Stimulated activated CD4-positive, alpha-beta T cell treated with anti-CD3 and anti-CD28 coated beads, Interleukin-12 subunit alpha, Interleukin-12 subunit beta, amount 100 ng/mL, for 24 hours (primary cell): ENCODE measurements at places on chromosomes 6 and 20.

DNA sequence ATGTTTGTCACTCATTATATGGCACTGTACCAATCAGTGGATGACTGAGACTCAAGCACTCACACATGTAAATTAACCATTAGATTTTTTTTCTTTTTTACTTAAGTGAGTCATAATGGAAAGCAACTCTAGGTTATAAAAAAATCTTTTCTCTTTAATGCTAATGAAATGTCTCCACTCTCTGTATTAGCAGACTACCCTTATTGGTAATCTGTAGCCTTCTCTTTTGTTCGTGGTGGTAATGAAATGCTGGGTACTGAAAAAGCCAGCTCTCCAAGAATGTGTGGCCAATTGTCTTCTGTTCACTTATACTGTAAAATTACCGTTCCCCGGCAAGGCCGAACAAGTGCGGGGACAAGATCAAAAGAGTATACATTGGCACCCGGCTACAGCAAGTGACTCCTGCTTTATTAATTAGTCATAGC is 69.0 kb downstream of the AFG1L start:
- DNase-seq = no peak

DNA sequence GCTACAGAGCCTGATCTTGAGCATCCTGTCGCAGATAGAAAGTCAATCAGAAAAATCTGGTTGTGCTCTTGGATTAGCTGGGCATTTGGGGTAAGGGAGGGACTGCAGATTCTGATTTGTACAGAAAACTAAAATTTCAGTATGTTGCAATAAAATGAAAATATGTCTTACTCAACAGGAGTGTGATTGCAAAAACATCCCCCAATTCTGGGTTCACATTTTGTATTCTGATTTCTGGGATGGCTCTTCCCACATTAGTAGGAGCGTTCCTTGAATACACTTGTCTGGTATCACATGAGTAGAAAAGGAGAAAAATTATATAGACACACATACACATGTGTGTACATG is 40.5 kb downstream of the PANK2 start:
- no peak for DNase-seq

GRCh38 chr20:10863337-10864060 is 189.7 kb upstream of the JAG1 start:
- no peak for DNase-seq

GRCh38 chr20:24698189-24698588 is 228.8 kb downstream of the SYNDIG1 start:
- DNase-seq = no peak

DNA sequence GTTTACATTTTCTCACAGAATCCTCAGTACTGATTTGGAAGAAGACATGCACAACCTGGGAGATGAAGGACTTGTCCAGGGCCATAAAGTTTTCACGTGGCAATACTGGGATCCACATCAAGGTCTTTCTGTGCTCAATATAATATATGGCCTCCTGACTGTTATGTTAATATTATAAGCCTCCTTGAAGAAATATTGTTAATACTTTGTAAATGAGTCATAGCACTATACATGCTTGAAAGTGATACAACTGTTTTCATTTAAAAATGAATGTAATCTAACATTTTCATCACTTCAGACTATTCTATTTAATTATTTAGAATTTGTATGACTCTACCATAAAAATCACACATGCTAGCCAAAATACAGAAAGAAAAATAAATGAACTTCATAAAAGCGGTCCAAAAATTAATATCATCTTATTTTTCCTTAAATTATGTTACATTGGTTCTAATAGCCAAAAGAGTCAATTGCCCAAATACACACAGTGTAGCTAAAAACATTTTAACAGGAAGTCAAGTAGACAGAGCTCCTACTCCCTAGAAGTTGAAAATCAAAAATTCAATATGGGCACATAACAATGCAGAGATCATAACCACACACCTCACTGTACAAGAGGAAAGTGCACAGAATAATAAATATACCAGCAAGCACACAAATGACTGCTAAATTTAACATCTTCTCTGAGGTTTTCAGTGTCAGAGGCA is 188.0 kb upstream of the HDDC2 start:
- no peak for DNase-seq
